ENCODE measurements at places on chromosomes 16 and 17.

- DNase-seq: peak; percentile 39
Measured at GRCh38 chr16:83878838-83879237, 20.1 kb upstream of the MLYCD start.

GRCh38 chr16:10332241-10332640 lies 53.6 kb upstream of the ATF7IP2 start:
- DNase-seq: no peak

DNA sequence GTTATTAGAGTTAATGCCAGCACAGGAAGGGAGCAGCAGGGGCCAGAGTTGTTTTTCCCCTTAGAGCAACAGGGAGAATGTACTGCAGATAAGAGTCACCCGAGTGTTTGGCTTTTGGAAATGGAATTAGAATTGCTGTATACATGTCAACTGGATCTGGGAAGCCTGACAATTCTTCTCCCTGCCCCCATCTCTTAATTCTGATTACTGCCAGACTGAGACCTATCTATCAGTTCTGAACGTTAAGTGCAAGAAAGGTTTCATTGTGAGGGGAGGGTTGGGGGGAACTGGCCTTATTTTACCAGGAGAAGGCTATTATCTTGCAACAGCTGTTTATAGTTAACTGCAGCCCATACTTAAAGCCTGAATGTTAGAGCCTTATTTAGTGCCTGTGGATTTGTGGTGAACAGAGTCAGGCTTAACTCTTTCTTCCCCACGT lies 424.5 kb upstream of the CDH11 start:
- DNase-seq: no peak

- DNase-seq: no peak
Measured at GRCh38 chr17:63277629-63278028, 168.5 kb downstream of the CYB561 start.

DNA sequence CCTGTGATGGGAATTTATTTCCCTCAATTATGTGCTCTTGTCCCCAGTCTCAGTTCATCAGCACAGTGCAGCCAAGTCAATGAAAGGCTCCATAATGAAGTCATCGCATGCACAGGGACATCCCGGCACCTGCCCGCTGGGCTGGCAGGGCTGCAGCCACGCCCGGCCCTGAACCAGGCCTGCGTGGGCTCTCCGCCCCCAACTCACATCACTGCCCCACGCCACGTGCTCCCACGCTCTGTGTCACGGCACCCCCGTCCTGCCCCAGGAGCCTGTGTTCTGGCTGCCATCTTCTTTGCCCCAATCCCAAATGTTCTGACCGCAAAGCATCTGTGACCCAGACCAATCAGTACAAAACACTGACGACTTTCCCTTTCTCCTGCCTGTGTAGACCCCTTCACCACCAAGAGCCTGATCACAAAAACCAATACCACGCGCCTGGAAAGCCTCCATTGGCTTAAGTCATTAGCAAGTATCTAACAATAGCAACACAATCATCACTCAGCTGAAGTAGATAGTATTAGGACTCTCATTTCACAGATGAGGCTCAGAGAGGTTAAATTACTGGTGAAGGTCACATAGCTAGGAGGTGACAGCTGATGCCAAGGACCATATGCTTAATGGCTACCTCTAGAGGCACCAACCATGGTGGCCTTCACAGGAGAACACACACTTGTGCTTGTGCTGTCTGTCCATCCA lies 202.5 kb downstream of the ZFHX3 start:
- no peak for DNase-seq

- DNase-seq: no peak
Measured at GRCh38 chr17:67246653-67247415, 1.8 kb upstream of the HELZ start.

DNA sequence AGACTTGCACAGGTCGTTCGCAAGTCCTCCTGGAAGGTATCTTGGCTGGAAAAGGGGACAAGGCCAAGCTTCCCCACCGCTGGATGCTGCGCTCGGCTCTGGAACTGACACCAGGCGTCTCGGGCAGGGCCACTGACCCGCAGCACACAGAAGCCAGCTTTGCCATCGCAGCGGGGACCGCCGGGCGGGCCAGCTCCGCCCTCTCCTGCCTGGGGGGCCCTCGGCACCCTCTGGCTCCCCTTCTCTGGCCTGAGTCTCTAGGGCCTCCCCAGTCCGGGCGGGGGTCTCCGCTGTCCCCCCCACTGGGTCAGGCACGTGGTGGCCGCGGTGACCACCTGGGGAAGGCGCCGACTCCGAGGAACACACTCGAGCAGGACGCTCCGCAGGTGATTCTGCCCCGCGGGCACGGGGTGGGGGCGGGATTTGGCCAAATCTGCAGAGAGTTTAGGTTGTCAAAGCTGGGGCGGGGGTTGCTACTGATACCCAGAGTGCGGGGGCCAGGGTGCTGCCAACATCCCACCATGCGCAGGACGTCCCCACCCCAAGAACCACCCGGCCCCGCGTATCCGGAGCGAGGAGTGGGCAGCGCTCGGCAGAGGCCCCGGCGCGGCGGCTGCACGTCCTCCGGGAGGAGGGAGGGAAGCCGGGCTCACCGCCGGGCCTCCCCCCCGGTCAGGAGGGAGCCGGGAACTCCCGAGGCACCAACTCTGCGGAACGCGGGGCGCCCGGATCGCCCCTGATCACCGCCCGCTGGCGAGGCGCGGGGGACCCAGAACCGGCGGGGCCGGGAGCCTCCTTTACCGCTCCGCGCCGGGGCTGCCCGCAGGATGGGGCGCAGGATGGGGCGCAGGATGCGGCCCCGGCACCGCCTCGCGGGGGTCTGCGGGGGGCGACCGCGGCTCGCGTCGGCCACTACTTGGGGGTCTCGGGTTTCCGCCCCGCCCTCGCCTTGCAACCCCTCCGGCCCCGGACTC lies 744 bp upstream of the METRNL start:
- DNase-seq: no peak

DNA sequence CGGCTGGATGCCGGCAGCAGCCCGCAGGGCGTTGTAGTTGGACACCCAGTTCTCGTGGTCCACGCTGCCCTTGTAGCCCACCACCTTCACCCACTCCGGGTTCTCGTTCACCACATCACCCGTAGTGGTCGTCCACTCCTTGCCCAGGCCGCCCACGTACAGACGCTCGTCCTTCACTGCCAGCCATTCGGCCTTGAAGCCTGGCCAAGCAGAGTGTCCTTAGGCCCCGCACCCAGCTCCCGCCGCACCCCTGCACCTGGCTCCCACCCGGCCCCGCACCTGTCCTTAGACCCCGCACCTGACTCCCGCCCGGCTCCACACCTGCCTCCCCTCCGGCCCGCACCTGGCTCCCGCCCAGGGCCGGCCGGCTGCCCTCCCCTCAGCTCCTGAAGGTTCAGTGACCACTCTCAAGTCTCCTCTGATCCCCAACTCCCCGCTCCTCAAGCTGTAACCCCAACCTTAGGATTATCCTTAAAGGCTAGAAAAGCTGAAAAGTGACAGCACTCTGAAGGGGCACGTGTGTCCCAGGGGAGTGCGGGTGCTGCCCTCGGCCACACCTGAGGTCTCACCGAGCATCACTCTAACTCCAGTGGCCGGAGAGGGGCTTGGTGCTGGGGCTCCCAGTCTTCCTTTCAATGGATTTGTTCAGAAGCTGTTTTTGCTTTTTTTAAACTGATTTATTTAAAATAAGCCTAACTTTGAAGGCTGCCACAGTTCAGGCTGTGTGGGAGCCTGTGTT lies 14.4 kb downstream of the CANT1 start:
- no peak for DNase-seq

DNA sequence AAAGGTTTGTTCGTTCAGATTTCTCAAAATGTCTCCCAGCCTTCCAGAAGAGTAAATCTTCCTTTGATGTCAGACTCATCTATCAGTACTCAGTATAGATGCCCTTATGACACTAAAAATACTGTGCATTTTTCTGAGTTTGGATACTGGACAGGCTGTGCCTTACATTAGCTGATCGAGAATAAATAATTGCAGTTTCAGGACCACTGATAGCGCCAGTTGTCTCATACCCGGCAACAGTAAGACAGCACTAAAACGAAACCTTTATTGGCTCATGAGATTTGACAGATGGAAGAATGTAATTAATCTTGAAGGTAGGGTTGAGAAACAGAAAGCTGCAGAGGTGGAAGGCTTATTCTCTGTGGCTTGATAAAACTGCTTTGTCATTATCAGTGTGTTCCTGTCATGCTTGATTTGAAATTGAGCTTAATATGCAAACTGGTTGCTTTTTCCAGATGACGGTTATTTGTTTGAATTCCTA lies 1.2 kb downstream of the ATP6V0A1 start:
- no peak for DNase-seq

GRCh38 chr17:55448681-55449080 lies 27.0 kb upstream of the MMD start:
- no peak for DNase-seq

DNA sequence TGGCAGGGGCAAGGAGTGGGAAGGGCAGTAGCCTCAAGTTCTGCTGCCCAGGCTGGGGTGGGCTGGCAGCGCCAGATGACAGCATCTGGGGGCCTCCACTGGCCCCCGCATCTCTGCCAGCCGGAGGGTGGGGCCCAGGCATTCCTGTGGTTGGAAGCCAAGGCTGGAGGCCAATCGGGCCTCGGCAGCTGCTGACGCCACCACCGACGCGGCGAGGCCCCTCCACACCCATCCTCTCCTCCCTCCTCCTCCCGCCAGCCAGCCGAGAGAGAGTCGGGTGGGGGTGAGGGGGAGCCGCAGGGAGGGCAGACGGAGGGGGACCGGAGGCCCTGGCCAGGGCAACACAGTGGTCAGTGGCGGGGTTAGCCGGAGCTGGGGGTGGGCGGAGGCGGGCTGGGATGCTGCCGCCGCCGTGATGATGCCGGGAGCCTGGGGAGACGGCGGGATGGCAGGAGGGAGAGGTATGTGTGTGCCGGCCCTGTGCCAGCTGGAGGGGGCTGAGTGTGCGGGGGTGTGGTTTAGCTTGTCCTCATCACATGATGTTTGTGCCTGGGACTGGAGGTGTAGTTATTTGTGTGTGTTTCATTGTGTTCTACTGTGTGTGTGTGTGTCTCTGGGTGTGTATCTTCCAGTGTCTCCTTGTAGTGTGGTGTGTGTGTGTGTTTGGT lies 36.6 kb downstream of the ARHGAP23 start:
- peak; percentile 22 for DNase-seq

DNA sequence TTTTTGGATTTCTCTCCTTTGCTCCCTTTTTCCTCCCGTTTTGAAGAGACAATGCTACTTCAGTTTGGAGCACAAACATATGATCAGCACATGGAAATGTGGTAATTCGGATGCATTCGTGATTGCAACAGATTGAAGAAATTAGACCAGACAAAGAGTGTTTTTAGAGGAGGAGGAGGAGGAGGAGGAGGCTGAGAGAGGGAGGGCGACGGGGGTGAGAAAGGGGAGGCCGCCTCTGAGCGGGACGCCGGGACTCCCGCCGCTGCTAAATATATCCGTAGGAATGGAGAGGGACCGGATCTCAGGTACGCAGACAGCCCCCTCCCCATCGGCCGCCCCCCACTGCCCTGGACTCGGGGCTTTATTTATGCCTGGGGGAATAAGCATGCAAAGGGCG lies 179.3 kb downstream of the SEC14L1 start:
- DNase-seq: no peak

DNA sequence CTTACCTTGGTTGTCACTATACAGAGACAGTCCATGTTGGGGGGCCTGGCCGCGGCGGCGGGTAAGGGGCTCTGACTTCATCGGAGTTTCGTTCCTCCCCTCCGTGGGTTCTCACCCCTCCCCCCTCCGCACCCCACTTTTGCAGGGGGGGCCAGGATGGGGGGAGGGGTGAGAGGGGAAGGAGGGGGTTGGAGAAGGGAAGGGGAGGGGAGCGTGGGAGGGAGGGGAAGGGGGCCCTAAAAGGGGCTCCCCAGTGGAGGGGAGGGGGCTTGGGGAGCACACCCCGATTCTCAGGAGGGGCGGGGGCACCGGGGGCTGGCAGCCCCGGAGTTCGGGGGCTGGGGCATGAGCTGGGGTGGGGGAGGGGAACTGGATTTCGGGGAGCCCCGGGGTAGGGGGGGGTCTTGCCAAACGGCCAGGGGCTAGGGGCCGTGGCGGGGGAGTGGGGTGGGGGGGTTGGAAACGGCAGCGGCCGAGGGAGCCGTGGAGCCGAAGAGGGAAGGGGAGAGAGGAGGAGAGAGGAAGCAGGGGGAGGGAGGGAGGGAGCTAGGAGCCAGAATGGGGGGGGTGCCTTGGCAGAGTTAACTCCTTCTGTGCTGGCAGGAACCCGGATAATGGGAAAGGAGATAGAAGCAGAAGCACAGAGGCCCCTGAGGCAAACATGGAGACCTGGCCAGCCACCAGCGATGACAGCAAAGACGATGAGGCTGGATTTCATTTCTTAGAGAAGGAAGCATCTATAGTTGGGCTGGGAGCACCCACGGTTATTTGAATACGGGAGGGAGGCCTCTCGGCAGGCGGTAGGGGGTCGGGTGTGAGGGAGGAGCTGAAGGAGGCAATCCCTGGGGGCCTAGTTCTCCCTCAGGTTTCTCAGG lies 2.3 kb downstream of the DLG4 start:
- no peak for DNase-seq

DNA sequence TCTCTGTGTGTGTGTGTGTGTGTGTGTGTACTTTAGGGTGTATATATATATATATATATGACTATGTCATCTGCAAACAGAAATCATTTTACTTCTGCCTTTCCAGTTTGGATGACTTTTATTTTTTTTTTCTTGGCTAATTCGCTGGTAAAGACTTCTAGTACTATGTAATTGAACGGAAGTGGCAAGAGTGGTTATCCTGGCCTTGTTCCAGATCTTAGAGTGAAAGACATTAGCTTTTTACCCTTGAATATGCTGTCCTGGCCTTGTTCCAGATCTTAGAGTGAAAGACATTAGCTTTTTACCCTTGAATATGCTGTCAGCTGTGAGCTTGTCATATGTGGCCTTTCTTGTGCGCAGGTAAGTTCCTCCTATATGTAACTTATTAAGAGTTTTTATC lies 72.7 kb upstream of the MYOCD start:
- DNase-seq: no peak

GRCh38 chr17:75067856-75068255 lies 19.9 kb upstream of the SLC16A5 start:
- DNase-seq: no peak

- peak; percentile 5 for DNase-seq
Measured at GRCh38 chr16:55324285-55325079, 479 bp downstream of the IRX6 start.

DNA sequence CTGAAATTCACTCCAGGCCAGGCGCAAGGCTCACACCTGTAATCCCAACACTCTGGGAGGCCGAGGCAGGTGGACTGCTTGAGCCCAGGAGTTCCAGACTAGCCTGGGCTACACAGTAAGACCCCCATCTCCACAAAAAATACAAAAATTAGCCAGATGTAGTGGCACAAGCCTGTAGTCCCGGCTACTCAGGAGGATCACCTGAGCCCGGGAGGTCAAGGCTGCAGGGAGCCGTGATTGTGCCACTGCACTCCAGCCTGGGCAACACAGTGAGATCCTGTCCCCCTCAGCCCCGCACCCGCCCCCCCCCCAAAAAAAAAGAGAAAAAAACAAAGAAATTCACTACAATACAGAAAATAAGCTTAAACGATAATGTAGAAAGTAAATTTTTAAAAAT lies 31.5 kb downstream of the MBTPS1 start:
- no peak for DNase-seq

All from NCI-H1092 treated with DMSO at 0.1 percent for 48 hours (cell line).